ENCODE measurements at places on chromosomes 7 and 10.

- DNase-seq: no peak
Measured at GRCh38 chr7:108637049-108637621, 67.5 kb downstream of the DNAJB9 start.

DNA sequence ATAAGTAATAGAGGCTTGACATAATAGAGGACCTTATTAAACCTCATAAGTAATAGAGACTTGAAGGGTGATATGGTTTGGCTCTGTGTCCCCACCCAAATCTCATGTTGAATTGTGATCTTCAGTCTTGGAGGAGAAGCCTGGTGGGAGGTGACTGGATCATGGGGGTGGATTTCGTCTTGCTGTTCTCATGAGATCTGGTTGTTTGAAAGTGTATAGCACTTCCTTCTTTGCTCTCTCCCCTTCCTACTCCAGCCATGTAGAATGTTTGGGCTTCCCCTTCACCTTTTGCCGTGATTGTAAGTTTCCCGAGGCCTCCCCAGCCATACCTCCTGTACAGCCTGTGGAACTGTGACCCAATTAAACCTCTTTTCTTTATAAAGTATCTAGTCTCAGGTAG is 8.6 kb downstream of the KIFBP start:
- no peak for DNase-seq

GRCh38 chr10:10591715-10592341 is 425.8 kb upstream of the CELF2 start:
- DNase-seq: no peak

- DNase-seq: no peak
Measured at GRCh38 chr7:69761290-69761922, 163.1 kb downstream of the AUTS2 start.

DNA sequence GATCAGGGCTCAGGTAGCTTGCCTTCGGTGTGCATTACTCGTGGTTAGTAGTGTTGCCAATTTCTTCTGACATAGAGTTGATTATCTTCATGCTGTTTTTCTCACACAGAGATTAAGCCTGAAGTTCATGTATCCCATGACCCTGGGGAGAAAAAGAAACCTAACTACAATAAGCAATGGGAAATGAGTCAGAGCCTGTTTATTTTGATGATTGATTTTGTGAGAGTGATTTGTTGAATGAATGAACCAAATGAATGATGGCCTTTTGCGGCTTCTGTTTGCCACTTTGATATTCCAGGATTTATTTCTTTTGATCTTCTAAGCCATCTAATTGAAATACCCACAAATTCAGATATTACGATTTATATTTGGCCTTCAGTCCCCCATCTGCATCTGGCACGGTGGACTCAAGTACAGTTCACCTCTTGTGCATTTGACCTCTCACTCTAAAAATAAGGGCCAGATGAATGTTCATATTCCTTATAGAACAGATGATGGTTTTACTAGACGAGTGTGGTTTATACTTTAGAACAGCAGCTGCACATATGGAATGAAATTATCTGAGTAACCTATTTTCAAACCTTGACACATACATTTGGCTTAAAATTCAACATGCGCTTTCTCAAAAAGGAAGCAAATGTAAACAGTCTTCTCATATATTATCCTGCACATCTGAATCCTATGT is 110.7 kb downstream of the PLCE1 start:
- DNase-seq: no peak

DNA sequence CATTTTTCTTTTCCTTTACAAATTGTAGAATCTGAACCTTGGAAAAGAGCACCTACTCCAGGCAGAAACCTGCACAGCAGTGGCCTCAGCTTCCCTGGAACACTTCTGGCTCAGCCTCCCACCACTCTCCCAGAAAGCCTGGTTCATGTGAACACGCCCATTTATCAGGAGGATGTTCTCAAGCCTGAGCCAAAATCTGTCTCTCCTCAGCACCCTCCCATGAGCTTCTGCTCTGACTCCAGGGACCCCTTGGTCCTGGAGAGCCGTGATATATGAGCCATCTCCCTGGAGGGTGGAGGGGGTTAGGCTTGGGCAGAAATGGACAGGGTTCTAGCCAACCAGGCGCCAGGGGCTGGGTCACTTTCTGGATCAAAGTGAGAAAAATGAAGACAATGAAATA is 10.1 kb downstream of the GDF2 start:
- DNase-seq: no peak

GRCh38 chr7:138257459-138258196 is 181.4 kb downstream of the AKR1D1 start:
- no peak for DNase-seq

GRCh38 chr10:44357023-44357540 is 27.8 kb downstream of the CXCL12 start:
- DNase-seq: no peak

DNA sequence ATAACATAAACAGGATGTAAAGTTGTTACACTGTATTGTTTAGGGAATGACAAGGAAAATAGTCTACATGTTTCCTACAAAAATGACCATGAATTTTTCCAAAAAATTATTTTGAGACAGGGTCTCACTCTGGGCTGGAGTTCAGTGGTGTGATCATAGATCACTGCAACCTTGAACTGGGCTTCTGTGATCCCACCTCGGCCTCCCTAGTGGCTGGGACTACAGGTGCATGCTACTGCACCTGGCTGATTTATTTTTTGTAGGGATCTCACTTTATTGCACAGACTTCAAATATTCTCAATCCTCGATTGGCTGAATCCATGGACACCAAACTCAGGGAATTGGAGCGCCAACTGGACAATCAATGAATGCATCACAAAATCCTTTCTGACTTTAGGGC is 6.6 kb downstream of the CHCHD2 start:
- no peak for DNase-seq

DNA sequence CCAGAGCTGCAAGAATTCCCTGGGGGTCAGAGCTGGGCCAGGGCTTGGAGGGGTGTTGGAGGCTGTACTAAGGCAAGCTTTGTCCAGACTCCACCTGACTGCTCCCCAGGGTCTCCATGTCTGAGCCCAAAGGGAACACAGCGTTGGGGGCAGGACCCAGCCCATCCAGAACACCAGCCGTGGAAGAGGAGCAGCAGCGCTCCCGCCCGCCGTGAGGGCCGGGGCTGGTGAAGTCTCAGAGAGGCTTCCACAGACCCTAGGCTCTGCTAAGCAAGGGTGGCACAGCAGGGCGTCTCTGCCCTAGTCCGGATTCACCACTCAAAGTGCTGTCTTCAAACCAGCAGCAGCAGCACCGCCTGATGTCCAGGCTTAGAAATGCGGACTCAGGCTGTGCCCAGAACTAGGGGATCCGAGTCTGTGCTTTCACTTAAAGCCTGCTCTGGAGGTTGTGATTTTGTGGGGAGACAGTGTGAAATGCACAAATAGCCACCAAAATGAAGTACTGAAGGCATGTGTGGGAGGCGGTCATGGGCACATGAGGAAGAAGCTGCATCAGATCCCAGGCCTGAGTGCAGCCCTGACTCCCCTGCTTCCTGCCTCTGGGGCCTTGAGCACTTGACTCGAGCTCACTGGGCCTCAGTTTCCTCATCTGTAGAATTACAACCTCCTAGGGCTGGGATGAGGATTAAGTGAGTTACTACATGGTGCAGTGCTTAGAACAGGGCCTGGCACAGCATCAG is 16.6 kb upstream of the AQP1 start:
- DNase-seq: no peak

GRCh38 chr10:28139138-28139537 is 140.3 kb upstream of the ODAD2 start:
- DNase-seq: no peak

DNA sequence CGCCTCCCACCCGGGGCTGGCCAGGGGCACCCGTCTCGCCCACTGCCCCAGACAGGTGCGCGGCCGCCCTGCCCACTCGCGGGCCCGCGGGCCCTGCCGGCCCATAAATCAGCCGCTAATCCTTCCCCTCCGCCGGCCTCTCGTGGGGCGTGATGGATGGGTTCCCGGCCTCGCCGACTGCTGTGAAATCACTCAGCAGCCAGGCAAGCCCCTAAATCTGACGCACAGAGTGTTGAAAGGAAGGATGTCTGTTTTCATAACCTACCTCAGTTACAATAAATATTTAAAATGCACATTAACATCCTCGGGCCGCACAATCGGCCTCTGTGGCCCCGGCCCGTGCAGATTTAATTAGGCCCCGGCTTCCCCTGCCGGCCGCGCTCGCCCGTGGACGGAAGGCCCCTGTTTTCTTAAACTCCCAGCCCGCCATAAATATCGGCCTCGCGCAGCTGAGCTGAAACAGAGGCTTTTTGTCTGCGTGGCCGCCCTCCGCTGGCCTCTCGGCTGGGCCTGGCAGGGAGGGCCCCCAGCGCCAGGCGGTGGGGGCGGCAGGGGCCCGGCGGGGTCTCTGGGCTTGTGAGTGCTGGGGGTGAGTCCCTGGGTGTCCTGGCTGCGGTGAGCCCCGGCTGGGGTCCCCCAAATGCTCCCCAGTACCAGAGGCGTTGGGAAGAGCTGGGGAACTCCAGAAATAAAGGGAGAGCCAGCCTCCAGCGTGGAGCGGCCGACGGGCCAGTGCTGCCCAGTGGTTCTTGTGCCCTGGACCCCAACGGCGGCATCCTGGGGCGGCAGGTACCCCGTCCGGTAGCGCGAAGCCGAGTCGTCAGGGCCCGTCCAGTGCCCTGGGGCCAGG is 90.7 kb downstream of the UNCX start:
- no peak for DNase-seq

- no peak for DNase-seq
Measured at GRCh38 chr10:27072436-27073114, 27.7 kb downstream of the ANKRD26 start.

DNA sequence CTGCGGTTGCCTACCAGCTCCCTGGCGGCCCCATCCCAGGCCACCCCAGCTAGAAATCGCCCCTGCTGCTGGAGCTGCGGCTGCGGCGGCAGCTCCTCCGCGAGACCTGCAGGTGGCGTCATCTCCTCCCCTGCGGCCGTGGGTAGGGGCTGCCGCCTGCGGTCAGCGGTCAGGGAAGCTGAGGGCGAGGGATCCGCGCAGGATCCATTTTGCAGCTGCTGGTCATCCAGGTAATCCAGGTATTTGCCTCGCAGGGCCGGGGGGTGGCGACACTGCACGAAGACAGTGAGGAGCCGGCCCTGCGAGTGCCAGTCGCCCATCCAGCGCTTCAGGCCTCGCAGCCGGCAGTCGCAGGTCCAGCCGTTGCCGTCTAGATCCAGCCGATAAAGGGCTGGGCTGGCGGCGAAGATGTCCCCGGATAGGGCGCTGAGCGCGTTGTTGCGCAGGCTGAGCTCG is 1.5 kb downstream of the TRIL start:
- DNase-seq: peak; percentile 53

GRCh38 chr7:51230723-51231122 is 85.9 kb downstream of the COBL start:
- no peak for DNase-seq

DNA sequence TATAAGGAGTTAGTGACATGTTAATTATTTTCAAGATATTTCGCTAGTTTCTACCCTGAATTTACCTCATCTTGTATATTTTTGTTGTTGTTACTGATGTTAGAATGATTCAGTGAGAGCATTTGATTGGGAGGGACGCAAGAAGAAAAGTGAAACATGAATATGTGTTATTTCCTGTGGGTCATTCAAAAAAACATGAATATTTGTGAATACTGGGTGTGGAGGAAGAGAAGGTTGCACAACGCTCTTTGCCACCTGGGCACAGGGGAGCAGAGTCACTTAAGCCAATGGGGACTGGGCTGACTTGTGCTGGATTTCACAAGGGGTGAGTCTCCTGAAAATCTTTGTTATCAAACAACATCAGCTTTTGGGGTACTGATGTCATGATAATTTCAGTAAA is 39.5 kb downstream of the AGK start:
- no peak for DNase-seq

- no peak for DNase-seq
Measured at GRCh38 chr7:47149971-47150370, 431.9 kb downstream of the TNS3 start.
